CMK (cell line): ENCODE measurements at places on chromosomes 4 and X.

- DNase-seq: no peak
Observed at GRCh38 chr4:49032440-49033161, 46.5 kb downstream of the CWH43 start.

DNA sequence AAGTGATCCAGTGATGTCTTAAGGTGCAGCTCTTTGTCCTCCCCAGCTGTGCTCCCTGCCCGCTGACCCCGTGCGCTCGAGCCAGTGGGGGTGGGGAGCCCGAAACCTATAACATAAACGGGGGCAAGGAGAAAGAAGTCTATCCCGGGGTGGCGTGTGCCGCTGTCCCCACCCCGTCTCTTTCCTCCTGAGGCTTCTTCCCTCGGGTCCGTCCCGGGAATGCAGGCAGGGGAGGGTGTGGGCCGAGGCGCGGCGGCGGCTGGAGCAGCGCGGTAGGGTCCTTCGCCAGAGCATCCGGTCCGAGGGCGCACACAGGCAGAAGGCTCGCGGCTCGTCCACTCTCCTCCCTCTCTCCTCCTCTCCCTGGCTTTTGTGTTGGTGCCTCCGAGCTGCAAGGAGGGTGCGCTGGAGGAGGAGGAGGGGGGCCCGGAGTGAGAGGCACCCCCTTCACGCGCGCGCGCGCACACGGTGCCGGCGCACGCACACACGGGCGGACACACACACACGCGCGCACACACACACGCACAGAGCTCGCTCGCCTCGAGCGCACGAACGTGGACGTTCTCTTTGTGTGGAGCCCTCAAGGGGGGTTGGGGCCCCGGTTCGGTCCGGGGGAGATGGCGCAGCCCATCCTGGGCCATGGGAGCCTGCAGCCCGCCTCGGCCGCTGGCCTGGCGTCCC, at the start of gene RAB33A:
Gene RAB33A (plus strand): TSS at position 517 of the 681 bp plus-strand sequence. CDS start 101 bp downstream, at position 618.
- DNase-seq: no peak

DNA sequence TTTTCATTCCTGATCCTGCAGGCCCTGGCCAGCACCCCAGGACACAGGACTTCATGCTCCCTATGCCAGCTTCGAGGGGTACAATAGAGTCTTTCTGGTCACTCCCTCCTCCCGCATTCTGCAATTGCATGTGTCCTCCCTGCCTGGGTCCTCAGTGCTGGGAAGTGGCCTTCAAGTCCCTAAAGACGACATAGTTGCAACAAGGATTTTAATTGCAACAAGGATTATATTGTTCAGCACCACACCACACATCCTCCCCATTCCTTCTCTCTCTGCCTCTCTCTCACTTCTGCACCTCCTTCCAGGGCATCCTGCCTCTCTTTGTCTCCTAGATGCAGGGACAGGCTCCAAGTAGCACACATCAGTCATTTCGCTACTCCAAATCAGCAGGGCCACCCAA, 25.5 kb downstream of the SCD5 start:
- no peak for DNase-seq

DNA sequence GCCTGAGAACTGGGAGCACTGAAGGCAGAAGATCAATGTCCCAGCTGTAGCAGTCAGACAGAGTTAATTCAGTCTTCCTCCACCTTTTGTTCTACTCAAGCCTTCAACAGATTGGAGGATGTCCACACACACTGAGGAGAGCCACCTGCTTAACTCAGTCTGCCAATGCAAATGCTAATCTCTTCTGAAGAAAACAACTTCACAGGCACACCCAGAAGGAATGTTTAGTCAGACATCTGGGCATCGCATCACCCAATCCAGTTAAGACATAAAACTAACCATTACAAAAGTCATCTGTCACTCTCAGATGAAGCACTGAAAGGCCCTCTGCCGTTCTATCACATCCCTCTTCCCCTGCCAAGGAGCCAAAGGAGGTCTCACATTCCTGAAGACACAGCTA, 173.7 kb downstream of the CENPC start:
- no peak for DNase-seq

DNA sequence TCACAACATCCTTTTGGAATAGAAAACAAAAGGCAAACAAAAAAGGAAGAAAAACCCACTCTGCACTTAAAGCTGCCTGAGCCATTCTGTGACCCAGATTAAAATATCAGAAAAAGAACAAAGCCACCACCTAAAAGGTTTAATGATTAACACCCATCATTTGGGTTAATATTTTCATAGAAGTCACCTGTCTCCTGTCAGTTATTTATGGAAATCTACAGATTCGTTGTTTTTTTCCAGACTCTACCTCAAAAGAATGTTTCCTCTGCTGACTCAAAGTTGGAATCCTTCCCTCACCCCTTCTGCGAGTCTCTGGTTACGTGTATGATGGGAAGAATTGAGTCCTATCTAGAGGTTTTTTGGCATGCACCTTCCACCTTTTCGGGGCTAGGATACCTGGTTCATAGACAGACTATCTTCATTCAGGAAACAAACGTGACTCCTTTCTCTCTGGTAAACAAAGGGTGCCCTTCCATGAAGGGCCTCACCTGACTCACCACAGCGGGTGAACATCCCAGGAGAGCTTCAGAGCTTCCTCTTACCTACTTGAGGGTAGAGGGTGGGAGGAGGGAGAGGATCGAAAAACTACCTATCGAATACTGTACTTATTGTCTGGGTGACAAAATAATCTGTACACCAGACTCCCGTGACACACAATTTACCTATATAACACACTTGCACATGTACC, 19.6 kb upstream of the CA5B start:
- no peak for DNase-seq

DNA sequence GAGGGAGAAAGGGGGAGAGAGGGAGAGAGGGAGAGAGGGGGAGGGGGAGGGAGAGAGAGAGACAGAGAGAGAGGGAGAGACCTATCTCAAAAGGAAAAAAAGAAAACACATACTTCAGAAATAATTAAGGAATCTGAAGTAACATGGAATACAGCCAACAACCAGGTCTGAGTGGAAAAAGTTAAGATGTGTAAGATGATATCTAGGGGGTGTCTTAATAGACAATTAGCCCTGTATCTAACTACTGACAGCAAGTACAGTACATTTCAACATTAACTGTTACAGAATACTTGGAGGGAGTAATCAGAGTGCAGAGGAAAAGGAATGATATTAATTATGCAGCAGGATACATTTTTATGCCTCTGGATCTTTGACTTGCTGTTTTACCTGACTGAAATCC, 22.4 kb downstream of the NUP54 start:
- no peak for DNase-seq

- no peak for DNase-seq
Observed at GRCh38 chr4:102627831-102628523, 126.8 kb downstream of the NFKB1 start.

- DNase-seq: peak; percentile 61
Observed at GRCh38 chr4:16721613-16722291, 176.7 kb downstream of the LDB2 start.

DNA sequence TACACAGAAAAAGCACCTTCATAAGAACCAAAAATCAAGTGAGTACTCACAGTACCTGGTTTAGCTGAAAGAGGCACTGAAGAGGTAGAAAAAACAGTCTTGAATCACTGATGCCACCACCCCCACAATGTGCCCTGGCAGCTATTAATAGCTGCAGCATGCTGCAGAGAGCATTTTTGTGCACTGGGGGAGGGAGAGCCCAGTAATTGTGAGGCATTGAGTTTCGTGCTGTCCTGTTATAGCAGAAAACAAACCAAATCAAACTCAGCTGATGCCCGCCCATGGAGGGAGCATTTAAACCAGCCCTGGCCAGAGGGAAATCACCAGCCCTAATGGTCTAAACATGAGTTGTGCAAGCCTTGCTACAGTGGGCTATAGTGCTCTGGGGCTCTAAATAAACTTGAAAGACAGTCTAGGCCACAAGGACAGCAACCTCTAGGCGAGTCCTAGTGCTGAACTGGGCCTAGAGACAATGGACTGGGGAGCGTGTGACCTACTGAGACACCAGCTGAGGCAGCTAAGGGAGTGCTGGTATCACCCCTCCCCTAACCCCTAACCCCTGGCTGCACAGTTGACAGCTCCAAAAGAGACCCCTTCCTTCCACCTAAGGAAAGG, 106.3 kb upstream of the TMLHE start:
- no peak for DNase-seq

DNA sequence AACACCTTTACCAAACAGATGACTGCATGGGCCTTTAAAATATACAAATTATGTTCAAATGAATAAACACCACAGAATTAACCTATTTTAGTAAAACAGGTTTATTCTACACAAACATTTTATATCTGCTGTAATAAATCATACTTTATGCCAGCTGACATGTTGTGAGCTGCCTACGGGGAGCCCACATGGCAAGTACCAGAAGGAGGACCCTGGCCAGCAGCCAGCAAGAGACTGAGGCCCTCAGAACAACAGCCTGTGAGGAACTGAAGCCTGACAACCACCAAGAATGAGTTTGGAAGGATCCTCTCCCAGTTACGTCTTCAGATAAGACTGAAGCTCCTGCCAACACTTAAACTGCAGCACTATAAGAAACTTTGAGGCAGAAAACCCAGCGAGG, 377.0 kb downstream of the PDGFC start:
- DNase-seq: no peak

- DNase-seq: no peak
Observed at GRCh38 chrX:40736170-40736505, 796 bp upstream of the MED14 start.

DNA sequence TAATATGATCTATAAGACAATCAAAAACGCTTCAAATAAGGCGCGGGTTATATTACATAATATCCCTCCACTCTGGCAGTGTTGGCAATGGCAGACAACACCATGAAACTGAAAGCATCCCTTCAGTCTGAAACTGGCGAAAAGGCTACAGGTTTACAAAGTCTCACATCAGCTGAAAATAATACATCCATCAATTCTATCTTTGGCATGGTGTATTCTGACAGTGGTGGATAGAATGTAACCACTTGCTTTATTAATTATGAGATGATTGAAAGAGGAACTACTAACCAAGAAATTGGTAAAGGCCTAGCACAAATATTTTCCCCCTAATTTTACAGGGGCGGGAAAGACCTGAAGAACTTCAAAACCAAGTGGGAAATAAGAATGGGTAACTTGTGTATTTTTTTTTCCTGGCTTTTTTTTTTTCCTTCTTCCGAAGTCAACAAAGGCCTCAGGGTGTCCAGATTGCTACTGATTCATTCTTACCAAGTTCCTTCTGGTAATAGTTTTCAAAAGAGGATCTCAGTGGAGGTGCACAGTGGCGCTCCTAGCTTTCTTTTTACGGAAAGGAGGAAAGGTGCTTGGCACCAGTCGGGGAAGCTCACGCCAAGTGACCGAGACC, 728 bp downstream of the UBA6 start:
- no peak for DNase-seq

GRCh38 chr4:162830899-162831298, 335.8 kb downstream of the NAF1 start:
- DNase-seq: no peak

- no peak for DNase-seq
Observed at GRCh38 chr4:98546910-98547594, 111.4 kb downstream of the TSPAN5 start.

DNA sequence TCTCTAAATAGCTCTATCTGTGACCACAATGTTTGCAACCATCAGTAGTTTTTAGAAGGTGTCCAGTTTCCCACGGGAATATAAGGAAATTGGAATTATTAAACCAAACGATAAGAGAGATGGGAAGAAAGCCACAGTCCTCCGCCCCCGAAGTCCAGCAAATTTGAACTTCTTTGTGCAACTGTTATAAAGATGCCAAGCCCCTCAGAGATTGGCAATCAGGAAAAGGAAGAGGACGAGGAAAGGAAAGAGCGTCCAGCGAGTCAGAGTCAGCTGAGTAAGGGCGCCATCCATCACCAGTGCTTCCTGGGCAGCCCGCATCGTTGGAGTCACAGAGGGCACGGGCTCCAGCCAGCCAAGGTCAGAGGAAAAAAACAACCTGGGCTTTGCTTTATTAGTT, 35.7 kb downstream of the LDB2 start:
- no peak for DNase-seq

- no peak for DNase-seq
Observed at GRCh38 chr4:54228961-54229501, at the start of gene PDGFRA. PDGFRA (plus strand) TSS chr4:54229293; CDS start chr4:54258769, 29,476 bp downstream.

- DNase-seq: no peak
Observed at GRCh38 chr4:143417679-143418403, 81.2 kb downstream of the GAB1 start.

DNA sequence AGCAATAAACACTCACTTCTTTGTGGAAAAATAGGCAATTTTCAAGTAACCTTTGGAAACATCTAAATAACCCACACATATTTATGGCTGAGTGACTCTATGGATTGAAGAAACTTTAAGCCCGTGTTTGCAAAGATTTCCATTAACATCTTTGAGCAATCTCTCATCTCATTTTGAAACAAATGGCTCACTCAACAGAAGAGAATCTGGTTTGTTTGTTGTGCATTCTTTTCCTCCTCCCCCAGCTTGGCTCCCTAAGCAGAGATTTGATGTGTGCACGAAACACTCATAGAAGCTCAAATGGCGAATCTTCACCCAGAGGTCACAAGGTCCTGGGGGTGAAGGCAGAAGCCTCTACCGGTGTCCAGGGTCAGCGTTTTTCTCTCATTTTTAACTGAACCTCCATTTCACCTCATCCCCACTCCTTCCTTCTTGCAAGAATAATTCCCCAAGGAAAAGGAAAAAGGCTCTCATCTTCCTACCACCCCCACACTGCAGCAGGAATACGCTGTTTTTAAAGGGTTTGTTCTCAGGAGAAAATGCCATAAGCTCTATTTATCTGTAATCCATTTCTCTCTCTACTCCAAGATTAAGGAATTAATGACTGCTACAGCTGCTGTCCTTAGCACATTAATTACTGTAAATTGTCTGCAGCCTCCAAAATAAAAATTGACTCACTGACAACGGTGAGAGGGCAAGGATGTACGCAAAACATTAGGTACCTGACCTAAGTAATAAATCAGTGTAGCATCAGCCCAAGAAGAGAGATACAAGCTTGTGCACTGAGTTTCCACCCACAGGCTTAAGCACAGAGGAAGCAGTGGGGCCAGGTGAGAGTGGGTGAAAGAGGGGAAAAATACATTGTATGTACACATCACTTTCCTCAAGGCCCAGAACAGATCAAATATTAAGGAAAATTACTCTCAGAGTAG, 307.6 kb upstream of the NOCT start:
- DNase-seq: no peak

DNA sequence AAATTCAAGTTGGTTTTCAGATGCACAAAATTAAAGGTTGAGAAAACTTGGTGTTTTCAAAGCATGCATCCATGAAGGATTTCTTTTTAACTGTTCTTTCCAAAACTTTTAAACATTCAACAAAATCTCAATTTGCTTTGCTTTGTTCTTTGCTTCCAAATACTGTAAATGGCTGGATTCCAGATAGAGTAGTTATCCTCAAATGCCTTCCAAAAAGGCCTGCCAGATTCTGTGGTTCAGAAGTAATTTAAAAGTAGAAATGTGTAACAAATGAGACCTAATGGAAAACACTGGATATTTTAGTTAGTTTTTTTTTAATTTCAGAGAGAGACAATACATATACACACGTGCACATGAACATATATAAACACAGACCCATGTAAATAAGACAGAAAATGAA, 97.3 kb downstream of the NR3C2 start:
- DNase-seq: no peak

- no peak for DNase-seq
Observed at GRCh38 chr4:41639291-41639690, 101.3 kb downstream of the LIMCH1 start.

- DNase-seq: no peak
Observed at GRCh38 chr4:84378356-84378755, 120.7 kb downstream of the NKX6-1 start.
